ENCODE measurements at places on chromosomes 7 and 10.

GRCh38 chr7:17153536-17153935, 144.9 kb upstream of the AHR start:
- no peak for DNase-seq

GRCh38 chr7:132956556-132956955, 125.3 kb downstream of the CHCHD3 start:
- no peak for DNase-seq

DNA sequence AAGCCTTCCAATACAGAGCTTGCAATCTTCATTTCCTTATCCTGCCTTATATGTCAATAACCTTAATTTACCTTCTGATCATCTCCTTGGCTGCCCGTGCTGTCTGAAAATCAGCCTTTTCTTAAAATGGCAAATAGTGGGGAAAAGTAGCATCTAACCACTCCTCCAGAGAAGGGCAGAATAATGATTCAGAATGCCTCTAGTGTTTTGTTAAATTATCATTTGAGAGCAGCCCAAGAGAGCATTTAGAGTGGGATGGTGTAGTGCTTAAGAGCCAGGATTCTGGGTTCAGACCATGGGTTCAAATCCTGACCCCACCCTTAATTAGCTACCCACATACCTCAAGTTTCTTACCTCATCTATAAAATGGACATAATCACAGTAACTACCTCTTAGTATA, 4.6 kb upstream of the TMEM139 start:
- DNase-seq, result no peak

GRCh38 chr10:128896116-128896795, 570.8 kb upstream of the MGMT start:
- no peak for DNase-seq

DNA sequence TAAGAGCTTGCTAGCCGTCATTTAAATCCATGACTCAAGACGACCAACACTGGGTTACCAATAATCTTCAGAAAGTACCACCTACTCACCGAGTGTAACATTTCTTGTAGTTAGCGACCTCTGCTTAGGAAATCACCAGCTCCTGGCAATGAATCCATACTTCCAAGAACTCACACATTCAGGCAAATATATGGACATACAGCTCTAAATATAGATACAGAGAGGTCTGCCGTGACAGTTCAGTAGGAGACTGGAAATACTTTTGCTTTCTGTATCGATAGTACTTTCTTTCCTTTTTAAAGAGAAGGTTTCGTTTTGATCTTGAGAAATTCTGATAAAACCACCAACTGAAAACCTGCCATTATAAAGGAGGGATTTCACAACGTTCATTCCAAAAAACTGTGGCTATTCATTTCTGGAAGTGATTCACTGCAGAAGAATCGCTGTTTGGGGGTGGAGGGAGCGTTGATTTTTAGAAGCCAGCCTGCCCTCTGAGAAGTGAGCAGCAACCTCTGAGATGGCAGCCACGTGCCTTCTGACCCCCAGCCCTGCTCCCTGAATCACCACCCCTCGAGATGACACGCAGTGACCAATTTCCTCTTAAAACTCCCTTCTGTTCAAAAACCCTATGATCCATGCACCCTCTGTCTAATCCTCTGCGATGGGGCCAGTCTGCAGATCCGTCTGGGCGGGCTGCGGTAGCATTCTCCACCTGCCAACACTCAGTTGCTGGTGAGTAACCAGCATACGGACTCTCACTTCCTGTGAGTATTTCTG, 179.0 kb upstream of the KLF14 start:
- no peak for DNase-seq

GRCh38 chr7:90326500-90326899, 5.4 kb upstream of the FAM237B start:
- no peak for DNase-seq

- no peak for DNase-seq
Measured at GRCh38 chr7:140079121-140079536, 16.4 kb upstream of the PARP12 start.

DNA sequence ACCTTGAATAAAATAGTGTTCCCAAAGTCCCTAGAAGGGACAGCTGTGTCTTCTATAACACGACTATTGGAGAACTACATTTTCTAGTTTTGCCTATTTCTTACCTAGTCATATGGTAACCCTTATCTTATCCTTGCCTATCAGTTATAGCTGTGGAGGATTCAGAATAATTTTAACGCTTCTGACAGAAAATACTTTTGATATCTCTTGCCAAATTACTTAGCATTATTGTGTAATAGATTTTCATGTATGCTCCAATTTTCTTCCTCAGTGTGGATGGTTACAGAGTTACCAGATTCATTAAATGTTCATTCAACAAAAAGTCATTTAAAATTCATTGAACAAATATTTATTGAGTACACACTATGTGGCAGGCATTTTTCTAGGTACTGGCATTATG, 34.6 kb upstream of the LSM8 start:
- DNase-seq, result no peak

DNA sequence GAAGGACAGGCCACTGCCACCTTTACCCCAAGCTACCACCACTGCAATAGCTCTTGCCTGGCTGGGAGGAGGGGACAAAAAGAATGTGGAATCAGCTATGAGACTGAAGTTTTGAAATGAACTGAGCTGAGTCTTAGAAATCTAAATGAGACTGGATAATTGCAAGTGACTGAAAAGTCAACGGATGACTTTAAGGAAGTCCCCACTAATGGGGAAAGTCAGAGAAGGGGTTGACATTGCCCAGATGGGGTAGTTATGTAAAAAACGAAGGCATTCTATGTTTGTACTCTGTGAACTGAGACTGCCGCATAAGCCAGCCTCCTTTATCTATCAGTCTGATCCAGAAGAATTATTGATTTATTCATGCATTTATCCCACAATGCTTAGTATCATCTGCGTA, 67.2 kb downstream of the RBM20 start:
- DNase-seq, result no peak

DNA sequence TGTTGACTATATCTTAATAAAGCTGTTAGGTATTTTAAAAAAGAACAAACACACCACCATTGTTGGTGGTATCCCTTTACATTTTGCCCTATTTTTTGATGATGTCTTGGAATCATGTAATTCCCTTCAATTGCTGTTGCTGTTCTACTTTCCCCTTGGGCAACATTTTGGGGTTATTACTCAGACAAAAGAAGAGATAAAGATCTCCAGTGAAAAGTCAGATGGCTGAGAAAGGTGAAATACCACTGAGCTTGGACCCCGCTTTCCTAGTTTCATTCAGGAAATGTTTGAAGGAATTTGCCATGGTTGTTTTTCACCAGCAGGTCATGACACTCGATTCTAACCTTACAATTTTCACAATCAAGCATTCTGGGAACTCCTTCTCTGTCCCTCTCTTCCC, 84.6 kb downstream of the MACC1 start:
- no peak for DNase-seq

- no peak for DNase-seq
Measured at GRCh38 chr10:124902462-124902861, 39.5 kb upstream of the ZRANB1 start.

DNA sequence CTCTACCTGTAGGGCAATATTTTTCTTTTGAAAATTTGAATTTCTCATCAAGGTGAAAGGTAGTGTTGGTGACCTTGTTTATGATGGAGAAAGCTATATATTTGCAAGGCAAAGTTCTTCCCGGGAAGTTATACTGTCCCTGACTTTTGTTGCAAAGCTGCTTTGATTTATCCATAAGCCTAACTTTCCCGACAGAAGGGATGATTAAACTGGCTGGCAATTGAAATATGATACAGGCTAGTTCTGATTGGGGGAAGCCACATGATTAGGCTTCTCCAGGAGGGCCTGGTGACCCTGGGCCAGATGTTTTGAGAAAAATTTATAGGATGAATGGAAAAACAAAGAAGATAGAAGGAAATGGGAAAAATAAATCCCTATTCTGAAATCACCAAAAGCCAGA, 215.5 kb downstream of the ACTR3B start:
- DNase-seq, result no peak
